ENCODE measurements at places on chromosomes 1 and 21.
A peak's percentile ranks its signal among the peaks of the same experiment; 100 is the strongest.

- DNase-seq = no peak
Measured at GRCh38 chr1:86507935-86508582, 38.8 kb upstream of the CLCA4 start.

DNA sequence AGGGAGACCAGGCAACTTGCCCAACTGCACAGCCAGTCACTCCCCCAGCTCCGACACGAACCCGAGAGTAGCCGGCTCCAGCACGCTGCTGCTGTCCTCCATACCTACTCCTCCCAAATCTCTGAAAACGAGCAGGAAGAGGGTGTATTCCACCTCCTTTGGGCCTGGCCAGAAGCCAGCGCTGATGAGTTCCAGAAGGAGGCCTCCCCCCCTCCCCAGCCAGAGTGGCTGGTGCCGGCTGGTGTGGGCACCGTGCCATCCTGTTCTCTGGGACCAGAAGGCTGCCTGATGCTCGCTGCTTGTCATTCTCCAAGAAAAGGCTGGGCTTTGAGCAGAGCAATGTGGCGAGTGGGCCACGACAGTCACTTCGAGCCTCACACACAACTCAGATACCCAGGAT is 22.2 kb downstream of the KCNN3 start:
- DNase-seq = no peak

- no peak for DNase-seq
Measured at GRCh38 chr1:54984131-54984842, 3.9 kb downstream of the TMEM61 start.

GRCh38 chr1:238345837-238346236 is 455.1 kb upstream of the ZP4 start:
- DNase-seq = no peak

DNA sequence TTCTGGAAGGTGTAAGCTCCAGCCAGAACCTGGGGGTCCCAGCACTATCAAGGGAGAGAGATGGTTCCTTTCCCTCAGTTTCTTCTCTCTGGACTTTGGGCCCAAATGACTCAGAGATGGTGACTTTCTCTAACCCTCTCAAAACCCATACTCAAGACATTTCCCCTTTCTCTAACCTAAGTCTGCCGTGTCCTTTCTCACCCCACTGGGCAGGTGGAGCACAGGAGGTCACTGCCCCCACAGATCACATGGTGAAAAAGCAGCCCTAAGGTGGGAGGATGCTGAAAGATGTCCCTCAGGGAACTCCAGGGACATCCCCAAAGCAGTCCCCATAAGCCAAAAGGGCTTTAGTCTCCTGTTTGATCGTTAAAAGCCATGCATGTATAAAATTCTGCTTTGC is 173.7 kb downstream of the HIVEP3 start:
- DNase-seq = no peak

GRCh38 chr1:15848143-15848928 is 829 bp downstream of the SPEN start:
- DNase-seq = peak; percentile 18

DNA sequence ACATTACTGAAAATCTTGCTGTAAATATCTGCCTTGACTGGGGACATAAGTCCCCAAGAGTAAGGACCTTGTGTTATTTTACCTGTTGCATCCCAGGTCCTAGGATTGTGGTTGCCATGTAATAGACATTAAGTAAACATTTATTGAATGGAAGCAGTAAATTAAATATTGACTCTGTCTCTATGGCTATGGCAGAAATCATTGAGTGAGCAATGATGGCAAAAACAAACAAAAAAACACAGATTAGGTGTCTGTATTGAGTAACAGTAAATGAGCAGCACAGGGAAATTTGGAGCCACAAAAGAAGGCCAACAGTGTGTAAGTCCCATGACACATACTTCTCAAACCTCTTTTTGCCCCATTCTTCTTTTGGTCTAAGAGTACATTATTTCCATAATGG is 240.4 kb downstream of the NFIA start:
- DNase-seq = no peak

- no peak for DNase-seq
Measured at GRCh38 chr1:225155555-225155954, 226.1 kb downstream of the DNAH14 start.

DNA sequence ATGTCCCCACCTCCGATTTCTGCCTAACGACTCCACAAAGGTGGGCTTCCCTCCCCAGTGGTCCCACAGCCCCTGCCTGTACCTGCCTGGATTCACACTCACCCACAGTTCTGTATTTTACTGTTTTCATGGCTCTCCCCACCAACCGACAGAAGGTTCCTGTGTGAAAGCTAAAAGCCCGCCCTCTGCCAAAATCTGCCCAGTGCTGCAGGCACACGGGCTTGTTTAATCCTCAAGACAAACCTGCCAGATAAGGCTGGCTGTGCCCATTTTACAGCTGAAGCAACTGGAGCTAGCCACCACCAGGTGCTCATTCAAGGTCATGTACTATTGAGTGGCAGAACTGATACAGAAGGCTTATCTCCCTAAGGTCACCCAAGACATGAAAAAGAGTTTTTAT is 114.5 kb downstream of the HIVEP3 start:
- DNase-seq = no peak

DNA sequence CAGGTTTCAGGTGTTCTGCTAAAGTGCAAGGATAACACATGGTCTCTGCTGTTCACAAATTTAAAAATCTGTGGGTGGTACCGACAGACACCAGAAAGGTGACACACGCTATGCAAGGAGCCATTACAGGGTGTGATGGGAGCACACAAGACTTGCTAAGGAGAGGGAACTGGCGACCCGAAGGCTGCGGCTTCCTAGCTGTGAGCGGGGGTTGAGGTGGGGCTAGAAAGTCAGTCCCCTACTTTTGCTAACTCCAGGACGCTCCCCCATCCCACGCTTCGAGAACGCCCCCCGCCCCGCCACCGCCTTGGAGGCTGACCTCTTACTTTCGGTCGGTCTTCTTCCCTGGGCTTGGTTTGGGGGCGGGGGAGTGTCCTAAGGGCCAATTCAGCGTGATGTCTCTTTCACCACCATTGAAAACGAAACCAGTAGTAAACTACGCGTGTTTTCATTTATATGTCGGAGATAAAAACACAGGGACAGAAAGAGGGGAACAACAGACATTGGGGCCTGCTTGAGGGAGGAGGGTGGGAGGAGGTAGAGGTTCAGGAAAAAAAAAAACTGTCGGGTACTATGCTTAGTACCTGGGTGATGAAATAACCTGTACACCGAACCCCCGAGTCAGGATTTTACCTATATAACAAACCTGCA is 1.1 kb downstream of the CKS1B start:
- DNase-seq = peak; percentile 17

- no peak for DNase-seq
Measured at GRCh38 chr1:64482128-64482527, 12.2 kb downstream of the CACHD1 start.

- no peak for DNase-seq
Measured at GRCh38 chr1:40711465-40712404, 20.2 kb downstream of the NFYC start.

DNA sequence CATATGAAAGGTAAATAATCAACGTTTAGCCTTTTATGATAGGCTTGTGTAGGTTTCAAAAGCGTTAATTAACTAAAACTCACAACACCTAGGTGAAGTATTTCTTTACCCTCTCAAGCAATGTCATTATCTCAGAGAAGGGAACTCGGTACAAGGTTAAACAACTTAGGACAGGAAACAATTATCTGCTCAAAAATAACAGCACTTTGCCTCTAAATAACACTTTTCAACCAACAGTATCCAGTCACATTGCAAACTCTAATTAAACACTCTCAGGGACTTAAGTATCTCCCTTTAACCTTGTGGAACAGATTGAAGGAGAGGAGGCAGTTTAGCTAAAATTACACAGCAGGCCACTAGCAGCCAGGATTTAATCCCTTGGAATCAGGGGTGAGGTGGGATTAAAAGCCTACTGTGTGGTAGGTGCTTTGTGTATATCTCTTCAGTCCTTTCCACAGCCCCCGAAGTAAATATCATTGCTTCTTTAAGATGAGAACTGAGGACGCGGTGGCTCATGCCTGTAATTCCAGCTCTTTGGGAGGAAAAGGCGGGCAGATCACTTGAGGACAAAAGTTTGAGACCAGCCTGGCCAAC is 5.2 kb upstream of the AKNAD1 start:
- no peak for DNase-seq

Data from T follicular helper cell (primary cell).